Activated CD4-positive, alpha-beta T cell treated with anti-CD3 and anti-CD28 coated beads for 36 hours (primary cell): ENCODE measurements at places on chromosomes 4 and X.
A peak's percentile ranks its signal among the peaks of the same experiment; 100 is the strongest.

DNA sequence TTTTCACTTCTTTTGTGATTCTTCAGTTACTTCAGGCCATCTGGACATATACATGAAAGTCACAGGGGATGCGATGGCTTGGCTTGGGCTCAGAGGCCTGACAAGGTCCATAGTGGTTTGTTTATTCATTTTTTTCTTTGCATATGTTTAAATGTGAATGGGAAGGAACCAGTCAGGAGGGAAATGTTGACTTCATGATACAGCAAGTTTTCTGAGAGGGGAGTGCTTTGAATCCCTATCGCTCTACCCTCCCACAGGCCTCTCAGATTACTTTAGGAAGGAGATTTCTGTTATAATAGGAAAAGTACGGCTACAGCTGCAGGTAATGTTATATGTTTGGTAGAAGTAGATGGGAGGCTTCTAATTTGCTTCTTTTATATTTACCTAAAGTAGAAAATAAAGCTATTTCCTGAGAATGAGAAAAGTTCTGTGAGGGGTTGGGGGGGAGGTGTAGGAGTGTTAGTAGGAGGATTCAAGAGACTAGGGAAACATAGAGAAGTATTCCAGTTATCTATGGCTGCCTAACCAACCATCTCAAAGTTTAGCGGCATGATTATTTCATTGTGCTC is 322.9 kb downstream of the RAPGEF2 start:
- H3K27ac ChIP-seq: no peak overlapping the region
- no peaks in the 10 kb centered on the region for H3K27me3 ChIP-seq
- H3K4me3 ChIP-seq: no peak overlapping the region
- no peak for DNase-seq

- H3K4me3 ChIP-seq: peak within 1 kb of the TSS; percentile 55
- no peaks in the 10 kb centered on the region for H3K36me3 ChIP-seq
- peaks cover 9% of the 10 kb centered on the region for H3K4me1 ChIP-seq
- peaks cover 55% of the 10 kb centered on the region for H3K27me3 ChIP-seq
Measured at GRCh38 chrX:100409610-100410590, at the start of gene PCDH19. PCDH19 (minus strand) TSS chrX:100410273; CDS start chrX:100408597, 1,676 bp downstream.

DNA sequence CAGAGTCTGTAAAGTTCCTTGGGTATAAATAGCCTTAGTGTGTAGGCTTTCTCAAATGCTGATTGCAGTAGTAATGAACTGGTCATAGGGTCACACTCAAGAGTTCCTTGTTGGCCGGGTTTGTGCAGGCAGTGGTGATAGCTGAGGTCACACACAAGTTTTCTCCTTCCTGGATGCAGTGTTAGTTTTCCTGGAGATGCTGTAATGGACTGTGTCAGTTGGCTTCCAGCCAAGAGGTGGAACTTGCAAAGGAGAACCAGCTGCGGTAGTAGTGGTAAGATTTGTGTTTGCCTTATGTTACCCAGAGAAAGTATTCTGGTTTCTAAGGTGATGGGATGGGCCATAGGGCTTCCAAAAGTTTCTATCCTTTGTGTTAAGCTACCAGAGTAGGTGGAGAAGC is 409.8 kb upstream of the FRG1 start:
- DNase-seq: no peak
- H3K27ac ChIP-seq: no peak overlapping the region
- H3K36me3 ChIP-seq: peaks cover 4% of the 10 kb centered on the region
- no peaks in the 10 kb centered on the region for H3K4me1 ChIP-seq
- H3K27me3 ChIP-seq: no peaks in the 10 kb centered on the region

DNA sequence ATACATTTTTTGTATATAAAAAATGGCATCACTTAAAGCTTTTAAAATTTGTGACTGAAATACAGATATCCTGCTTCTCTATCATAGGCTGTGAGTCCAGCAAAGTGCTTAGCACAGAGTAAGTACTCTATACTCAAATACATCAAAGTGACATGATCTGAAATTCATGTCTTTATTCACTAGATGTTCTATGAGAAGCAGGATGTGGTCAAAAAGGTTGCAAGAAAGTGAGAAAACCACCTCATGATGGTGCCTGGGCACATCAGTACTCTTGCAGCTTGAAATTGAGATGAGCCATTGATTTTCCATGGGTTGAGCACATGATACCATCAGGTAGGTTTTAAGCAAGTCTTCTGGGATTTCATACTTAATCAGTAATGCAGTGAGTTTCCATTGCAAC is 20.4 kb upstream of the SFRP2 start:
- peaks cover 4% of the 10 kb centered on the region for H3K27me3 ChIP-seq
- H3K36me3 ChIP-seq: no peaks in the 10 kb centered on the region
- peaks cover 19% of the 10 kb centered on the region for H3K4me1 ChIP-seq
- H3K4me3 ChIP-seq: no peak overlapping the region

- H3K27me3 ChIP-seq: peaks cover 27% of the 10 kb centered on the region
- DNase-seq: no peak
- no peak overlapping the region for H3K4me3 ChIP-seq
- H3K27ac ChIP-seq: no peak overlapping the region
- H3K4me1 ChIP-seq: no peaks in the 10 kb centered on the region
Measured at GRCh38 chr4:36414248-36414647, 132.8 kb downstream of the DTHD1 start.

- no peak overlapping the region for H3K27ac ChIP-seq
- H3K4me1 ChIP-seq: no peaks in the 10 kb centered on the region
- H3K4me3 ChIP-seq: no peak overlapping the region
- no peak for DNase-seq
- H3K36me3 ChIP-seq: no peaks in the 10 kb centered on the region
Measured at GRCh38 chrX:123408821-123409737, 225.0 kb downstream of the GRIA3 start.

DNA sequence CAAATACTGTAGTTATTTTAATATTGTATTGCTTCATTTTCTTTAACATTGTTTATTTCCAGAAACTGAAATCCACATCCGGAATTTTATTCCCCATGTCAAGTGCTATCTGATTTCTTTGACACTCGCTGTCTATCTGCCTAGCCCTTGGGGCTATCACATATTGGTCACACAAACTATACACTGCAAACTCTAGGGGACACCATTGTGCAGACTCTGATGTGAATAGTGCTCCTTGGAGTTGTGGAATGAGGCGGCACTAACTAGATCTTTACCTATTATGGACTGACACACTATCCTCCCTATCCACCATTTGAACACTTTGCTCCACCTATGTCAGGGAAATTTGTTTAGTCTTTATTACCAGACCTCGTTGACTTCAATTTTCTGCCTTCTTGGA is 534.5 kb downstream of the GLUD2 start:
- DNase-seq: no peak
- no peak overlapping the region for H3K27ac ChIP-seq
- H3K36me3 ChIP-seq: no peaks in the 10 kb centered on the region
- no peaks in the 10 kb centered on the region for H3K27me3 ChIP-seq
- peaks cover 10% of the 10 kb centered on the region for H3K4me1 ChIP-seq

GRCh38 chrX:118724365-118724764 is 3.0 kb upstream of the IL13RA1 start:
- H3K27ac ChIP-seq: no peak overlapping the region
- DNase-seq: no peak
- peaks cover 5% of the 10 kb centered on the region for H3K4me1 ChIP-seq
- H3K27me3 ChIP-seq: peaks cover 14% of the 10 kb centered on the region

DNA sequence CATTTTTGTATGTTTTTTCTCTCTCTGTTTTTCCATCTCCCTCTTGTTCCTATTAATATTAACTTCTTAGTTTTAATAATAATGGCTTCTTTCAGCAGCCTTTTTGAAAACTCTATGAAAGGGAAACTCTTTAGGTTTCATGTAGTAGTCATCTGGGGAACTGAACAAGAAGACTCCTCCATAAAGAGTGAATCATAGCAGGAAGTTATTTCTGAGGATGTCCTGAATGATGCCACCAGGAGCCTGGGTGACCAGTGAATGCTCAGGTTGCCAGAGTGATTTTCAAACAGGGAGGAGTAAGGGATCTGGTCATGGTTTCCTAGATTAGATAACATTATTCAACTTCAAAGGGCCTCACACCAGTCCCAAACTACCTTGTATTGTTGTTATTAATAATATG is 212.8 kb upstream of the PDE5A start:
- no peak overlapping the region for H3K4me3 ChIP-seq
- no peaks in the 10 kb centered on the region for H3K4me1 ChIP-seq
- H3K27ac ChIP-seq: no peak overlapping the region
- DNase-seq: no peak
- peaks cover 3% of the 10 kb centered on the region for H3K27me3 ChIP-seq

DNA sequence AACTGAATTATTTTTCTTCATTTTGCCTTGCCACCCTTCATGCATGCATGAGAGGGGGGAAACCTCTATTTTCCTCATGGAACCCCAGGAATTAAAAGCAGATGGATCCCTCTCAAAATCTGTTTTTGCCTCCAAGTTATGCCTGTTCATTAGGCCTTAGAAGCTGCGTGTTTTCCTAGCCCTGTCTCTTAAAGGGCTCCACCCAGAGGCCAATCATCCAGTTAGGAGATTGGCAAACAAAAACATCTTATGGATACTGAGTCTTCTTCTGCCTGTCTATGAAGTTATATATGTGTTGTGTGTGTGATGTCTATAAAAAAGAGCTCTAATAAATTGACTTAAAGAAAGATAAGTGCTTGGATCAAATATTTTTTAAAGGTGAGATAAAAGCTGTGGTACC is 142.9 kb downstream of the ANAPC10 start:
- no peaks in the 10 kb centered on the region for H3K36me3 ChIP-seq
- no peak overlapping the region for H3K27ac ChIP-seq
- H3K4me1 ChIP-seq: no peaks in the 10 kb centered on the region

- no peaks in the 10 kb centered on the region for H3K4me1 ChIP-seq
- no peak overlapping the region for H3K27ac ChIP-seq
- no peak for DNase-seq
- no peak overlapping the region for H3K4me3 ChIP-seq
- no peaks in the 10 kb centered on the region for H3K36me3 ChIP-seq
Measured at GRCh38 chr4:138367942-138368341, 125.8 kb upstream of the SLC7A11 start.

DNA sequence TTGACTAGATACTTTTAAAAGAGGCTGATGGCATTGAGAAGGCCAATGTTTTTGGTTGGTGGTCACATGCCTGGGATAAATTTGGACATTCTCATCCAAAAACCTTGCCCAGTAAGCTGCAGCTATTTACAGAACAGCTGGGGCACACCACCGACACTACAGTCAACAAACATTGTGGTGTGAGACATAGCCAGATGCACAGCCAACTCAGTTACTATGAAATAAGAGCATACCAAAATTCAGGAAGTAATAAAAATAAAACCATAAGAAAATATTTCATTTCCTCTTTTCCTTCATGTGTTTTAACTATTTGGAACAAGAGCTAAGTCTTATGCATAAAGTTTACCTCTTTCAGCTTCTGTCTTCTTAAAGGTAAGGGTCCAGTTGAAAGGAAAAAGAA is 8.8 kb downstream of the PPM1K start:
- peaks cover 38% of the 10 kb centered on the region for H3K36me3 ChIP-seq
- H3K4me3 ChIP-seq: no peak overlapping the region
- H3K27ac ChIP-seq: no peak overlapping the region
- no peak for DNase-seq

DNA sequence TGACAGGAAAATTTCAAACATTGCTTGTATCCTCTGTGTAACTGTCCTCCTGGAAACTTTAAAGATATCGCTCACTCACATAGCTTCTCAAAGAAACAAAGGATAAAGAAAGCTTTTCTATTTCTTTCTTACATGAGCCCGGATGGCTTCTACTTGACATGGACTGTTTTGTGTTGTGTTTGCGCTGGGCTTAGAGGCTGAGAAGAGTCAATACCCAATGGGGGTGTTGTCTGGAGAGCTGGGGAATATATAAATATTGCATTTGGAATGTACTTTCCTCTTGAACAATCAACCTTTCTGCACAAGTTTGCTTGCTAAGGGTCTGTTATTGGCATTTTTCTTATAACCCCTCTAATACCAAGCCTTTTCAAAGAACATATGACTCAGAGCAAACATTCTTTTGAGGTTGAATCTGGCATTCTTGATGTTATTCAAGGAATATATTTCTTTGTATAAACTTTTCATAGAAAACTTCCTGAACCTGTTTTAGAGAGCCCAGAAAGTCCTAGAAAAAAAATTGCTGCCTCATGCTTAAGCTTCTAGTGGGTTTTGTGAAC is 331.9 kb downstream of the PACRGL start:
- H3K36me3 ChIP-seq: no peaks in the 10 kb centered on the region
- H3K27ac ChIP-seq: no peak overlapping the region
- H3K4me3 ChIP-seq: no peak overlapping the region
- no peak for DNase-seq
- H3K27me3 ChIP-seq: no peaks in the 10 kb centered on the region

DNA sequence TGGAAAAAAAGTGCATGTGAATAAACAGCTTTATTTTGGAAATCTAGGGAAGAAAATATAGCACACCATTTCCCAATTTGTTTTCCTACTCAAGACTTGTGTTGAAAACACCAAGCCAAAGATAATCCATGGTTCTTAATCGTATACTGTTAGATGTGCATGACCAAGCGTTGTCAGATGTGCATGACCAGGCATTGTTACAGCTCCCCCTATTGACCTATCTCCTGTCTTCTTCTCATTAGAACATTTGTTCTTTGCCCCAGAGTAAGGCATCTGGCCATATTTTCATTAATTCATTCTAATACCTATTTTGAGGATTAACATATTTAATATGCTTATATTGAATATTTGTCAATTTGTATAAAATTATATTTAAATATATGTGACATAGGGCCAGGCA is 14.4 kb upstream of the VCX start:
- no peak overlapping the region for H3K4me3 ChIP-seq
- no peak overlapping the region for H3K27ac ChIP-seq
- H3K27me3 ChIP-seq: peaks cover 2% of the 10 kb centered on the region
- no peaks in the 10 kb centered on the region for H3K36me3 ChIP-seq
- no peaks in the 10 kb centered on the region for H3K4me1 ChIP-seq

- no peaks in the 10 kb centered on the region for H3K27me3 ChIP-seq
- no peak overlapping the region for H3K4me3 ChIP-seq
- peak overlapping the region; percentile 51 for H3K27ac ChIP-seq
- peak; percentile 1 for DNase-seq
- H3K4me1 ChIP-seq: peaks cover 68% of the 10 kb centered on the region
Measured at GRCh38 chr4:1725521-1725920, 4.2 kb downstream of the TACC3 start.

DNA sequence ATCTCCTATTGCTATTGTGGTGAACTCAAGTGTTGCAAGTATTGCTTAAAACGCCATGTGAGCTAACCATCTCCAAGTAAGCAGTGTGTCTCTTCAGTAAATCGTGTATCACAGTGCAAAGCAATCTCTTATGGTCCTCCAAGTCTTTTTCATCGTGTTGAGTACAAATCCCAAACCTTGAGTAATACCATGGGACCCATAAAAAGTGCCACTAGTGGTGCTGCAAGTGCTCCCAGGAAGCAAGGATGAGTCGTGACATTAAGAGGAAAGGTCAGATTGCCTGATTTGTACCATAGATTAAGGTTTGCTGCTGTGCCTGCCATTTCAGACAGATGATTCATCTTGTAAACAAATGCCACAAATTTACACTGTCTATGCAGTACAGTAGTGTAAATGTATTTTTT is 66.9 kb upstream of the BMPR1B start:
- H3K4me3 ChIP-seq: no peak overlapping the region
- H3K4me1 ChIP-seq: no peaks in the 10 kb centered on the region
- no peaks in the 10 kb centered on the region for H3K27me3 ChIP-seq

GRCh38 chr4:177393236-177393635 is 49.0 kb downstream of the AGA start:
- no peaks in the 10 kb centered on the region for H3K36me3 ChIP-seq
- peak overlapping the region; percentile 14 for H3K27ac ChIP-seq
- H3K27me3 ChIP-seq: no peaks in the 10 kb centered on the region

- no peak overlapping the region for H3K27ac ChIP-seq
- H3K4me1 ChIP-seq: no peaks in the 10 kb centered on the region
- H3K36me3 ChIP-seq: no peaks in the 10 kb centered on the region
- peaks cover 5% of the 10 kb centered on the region for H3K27me3 ChIP-seq
- DNase-seq: no peak
- no peak overlapping the region for H3K4me3 ChIP-seq
Measured at GRCh38 chr4:162499478-162499877, 335.7 kb upstream of the FSTL5 start.
